ENCODE measurements at places on chromosomes 7 and 10.

- no peak for DNase-seq
These were observed 383 bp upstream of the R3HCC1L start for GRCh38 chr10:98134117-98134430.

- no peak for DNase-seq
These were observed 8.7 kb downstream of the SEMA3E start for GRCh38 chr7:83640240-83640639.

GRCh38 chr7:102425639-102426267 is 7.6 kb upstream of the ORAI2 start:
- DNase-seq = peak; percentile 99

DNA sequence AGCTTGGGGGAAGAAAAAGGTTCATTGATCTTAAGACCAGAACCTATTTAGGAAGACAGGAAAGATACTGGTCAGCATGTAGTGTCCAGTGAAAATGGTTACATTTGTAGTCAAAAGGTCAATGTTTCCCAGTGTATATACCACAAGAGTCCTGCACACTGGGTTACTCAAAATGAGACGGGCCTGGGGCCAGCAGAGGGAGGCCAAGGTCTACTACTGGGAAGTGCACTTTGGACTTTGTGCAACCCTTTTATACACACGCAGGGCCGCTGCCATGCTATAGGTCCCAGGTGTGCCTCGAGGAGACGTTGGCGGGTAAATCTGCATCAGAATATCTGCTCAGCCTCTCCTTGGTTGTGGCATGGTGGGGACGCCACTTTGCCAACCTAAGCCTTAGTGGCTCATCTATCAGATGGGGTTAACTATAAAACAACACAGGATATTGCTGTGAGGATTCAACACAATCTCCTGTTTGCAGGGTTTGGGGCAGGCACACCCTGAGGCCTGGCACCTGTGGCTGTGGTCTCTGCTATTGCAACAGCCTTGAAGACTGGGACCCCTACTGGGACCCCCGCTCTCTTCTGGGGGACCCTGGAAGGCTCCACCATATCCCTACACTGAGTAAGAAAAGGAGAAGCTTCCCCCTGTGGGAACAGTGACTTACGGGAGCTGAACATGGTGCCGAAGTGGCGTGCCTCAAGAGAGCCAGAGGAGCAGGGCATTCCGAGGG is 19.7 kb downstream of the CLRN3 start:
- no peak for DNase-seq

DNA sequence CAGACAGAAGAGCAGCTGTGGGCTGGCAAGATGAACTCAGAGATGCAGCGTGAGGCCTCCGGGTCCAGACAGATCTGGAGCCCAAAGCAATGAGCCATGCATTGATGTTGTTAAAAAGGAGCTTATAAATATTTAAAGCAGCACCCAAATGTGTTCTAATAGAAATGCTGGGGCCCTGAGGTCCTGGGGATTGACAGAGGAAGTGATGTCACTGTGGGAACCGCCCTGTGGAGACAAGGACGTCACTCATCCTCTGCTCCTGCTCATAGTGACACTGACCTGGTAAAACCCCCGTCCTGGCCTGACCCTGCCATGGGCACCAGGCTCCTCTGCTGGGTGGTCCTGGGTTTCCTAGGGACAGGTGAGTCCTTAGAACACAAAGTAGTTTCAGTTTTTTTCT is 197.0 kb upstream of the PRSS58 start:
- DNase-seq = no peak

GRCh38 chr10:58335306-58336005 is 650 bp downstream of the UBE2D1 start:
- DNase-seq = peak; percentile 49

- DNase-seq = no peak
These were observed 199.4 kb upstream of the TCF7L2 start for GRCh38 chr10:112750427-112751167.

- no peak for DNase-seq
These were observed 55.6 kb upstream of the SHH start for GRCh38 chr7:155867734-155868400.

DNA sequence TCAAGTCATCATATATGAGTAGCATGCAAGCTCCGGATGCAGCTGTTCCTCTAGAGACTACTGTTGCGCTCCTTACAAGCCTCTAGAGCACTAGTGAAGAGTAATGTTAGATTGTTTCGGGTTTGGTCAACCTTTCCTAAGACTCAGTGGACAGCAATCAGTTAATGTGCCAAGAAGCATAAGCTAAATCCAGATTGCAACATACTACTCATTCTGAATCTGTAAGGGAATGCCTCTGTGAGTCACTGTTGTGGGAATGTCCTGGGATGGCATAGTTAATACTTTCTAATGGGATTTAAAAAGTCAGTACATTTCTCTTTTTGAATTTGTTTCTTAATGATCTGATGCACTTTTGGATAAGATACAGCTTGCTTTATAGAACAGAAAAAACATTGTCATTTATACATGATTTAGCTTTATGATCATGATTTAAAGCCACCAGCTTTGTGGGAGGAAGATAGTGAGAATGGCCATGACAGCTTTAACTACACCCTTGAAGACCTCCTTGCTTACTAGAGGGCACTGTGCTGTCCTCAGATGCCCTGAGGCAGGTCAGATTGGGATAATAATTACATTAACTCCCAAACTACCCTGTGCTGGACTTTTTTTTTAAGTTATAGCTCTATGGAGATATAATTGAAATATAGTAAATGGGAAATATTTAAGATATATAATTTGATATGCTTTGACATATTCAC is 138.4 kb downstream of the SDK1 start:
- DNase-seq = no peak

GRCh38 chr7:125877246-125877645 is 947.6 kb upstream of the POT1 start:
- DNase-seq = no peak

DNA sequence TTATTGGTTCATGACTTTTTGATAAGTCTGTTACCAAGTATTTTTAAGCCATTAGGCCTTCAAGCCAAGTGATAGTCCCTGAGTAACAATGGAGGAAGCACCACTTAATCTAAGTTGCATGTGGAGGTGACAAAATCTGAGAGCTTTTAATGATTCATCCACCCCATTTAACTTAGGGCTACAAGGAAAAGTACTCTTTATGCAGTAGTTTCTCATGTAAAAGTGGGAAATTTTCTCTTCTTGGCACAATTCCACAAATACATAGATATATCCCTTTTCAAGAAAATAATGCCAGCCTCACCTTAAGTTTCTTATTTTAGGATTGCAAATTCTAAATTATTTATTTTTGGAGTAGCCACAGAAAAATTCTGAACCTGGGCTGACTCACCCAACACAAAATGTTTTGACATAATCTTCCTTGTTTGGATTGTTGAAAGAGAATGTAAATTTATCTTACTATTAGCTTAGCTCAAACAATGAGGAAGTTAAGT is 85.7 kb downstream of the SUGCT start:
- DNase-seq = no peak

- DNase-seq = no peak
These were observed 18.7 kb downstream of the MIOS start for GRCh38 chr7:7585241-7585928.

GRCh38 chr10:132848291-132848701 is 62.3 kb upstream of the NKX6-2 start:
- DNase-seq = no peak

DNA sequence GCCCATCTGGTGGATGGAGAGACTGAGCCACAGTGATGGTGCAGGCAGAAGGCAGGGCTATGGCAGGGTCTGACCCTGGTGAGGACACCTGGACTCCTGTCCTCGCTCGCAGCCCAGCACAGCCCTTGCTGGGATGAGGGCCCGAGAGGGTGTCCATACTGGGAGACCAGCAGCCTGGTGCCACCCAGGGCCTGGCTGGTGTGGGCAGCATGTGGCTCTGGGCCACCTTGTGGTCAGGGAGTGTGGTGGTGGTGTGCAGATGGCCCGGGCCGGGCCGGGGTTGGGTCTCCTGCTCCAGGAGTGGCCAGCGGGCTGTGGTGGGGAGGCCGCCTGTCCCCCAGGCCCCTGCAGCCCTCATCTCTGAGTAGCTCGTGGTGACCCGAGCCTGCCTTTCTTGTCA is 14.9 kb downstream of the ADCY1 start:
- no peak for DNase-seq

- peak; percentile 3 for DNase-seq
These were observed 40.8 kb upstream of the CTBP2 start for GRCh38 chr10:125201108-125201524.

DNA sequence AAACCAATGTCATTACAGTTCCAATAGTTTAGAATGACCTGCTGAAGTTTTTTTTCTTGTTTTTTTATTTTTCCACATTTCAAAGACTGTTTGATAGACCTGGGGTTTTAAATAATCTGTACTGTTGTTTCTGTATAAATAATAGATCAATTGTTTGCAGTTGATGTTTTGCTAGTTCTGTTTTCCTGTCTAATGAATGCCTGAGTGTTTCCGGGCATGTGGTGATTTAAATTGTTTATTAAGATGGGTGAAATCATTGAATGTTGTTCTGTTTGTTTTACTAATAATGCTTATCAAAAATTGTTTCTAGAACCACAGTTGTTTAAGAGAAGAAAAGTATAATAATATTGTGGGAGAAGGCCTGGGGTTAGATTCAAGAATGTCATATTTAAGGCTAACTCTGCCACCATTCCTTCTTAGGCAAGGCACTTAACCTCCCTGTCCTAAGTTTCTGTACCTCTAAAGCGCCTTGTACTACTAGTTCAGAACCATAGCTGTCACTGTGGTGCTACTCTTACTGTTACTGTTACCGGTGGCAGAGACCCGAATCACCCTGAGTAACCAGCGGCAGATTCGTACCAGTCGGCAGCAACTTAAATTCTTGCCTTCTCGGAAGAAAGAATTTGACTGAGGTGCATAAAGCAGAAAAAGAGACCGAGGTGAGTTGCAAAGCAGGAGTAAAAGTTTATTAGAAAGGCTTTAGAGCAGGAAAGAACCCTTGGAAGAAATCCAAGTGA is 1014.1 kb downstream of the REEP3 start:
- DNase-seq = no peak

- no peak for DNase-seq
These were observed 304.5 kb downstream of the CCSER2 start for GRCh38 chr10:84632866-84633265.

DNA sequence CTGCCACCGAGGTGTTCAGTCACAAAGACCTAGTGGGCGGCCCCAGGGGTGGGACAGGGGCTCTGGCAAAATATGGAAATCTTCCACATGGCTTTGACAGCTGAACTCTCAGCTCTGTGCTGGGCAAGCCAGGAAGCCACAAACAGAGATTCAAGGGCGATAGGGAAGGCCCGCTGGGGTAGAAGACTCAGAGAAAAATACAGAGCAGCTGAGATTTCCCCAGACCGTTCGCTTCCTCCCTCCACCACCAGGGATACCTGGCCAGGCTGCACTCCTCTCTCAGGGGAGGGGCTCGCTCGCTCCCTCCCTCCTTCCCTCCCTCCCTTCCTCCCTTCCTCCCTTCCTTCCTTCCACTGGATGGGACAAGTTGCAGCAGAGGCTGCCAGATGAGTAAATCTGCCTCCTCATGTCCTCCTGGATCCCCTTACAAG is 260.5 kb downstream of the PRPF18 start:
- no peak for DNase-seq

- DNase-seq = no peak
These were observed 8.8 kb downstream of the CDK6 start for GRCh38 chr7:92827464-92828120.

- DNase-seq = peak; percentile 11
These were observed 545.9 kb downstream of the REEP3 start for GRCh38 chr10:64067009-64067606.

GRCh38 chr10:19847321-19847720 is 31.1 kb downstream of the PLXDC2 start:
- no peak for DNase-seq

DNA sequence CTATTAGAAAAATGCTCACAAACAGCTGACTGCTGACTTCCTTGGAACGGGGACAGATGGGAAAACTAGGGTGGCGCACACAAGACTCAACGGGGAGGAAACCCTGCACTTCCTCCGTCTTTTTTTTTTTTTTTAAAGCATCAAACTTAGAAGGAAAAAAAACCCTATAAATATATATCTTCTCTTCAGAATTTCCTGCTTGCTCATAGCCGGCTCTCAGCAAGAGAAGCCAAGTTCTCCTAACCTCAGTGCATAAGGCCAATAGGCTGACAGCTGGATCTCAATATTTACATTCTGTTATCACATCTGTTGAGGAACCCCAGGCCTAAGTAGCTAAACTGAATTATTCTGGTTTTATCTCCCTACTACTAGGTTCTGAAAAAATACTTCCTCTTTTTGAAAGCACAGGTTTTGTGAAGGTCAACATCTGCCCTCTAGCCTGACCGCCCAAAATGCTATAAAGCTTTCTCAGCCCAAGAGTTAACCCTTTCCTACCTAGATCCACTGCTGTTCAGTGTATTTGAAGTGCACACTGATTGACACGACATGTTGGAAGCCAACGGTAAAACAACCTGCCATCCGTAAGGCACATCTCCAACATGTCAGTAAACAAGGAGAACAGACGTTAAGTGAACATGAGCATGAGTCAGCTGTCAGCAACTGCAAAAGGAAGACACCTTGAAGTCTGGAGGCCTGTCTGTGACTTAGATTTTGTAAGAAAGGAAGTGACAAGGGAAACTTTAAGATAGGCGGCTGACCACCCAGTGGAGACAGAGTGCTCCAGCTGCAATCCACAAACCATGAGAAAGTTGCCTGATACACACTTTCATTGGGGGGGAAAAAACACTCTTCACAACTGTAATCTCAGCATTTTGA is 83.8 kb downstream of the EBLN1 start:
- peak; percentile 2 for DNase-seq

DNA sequence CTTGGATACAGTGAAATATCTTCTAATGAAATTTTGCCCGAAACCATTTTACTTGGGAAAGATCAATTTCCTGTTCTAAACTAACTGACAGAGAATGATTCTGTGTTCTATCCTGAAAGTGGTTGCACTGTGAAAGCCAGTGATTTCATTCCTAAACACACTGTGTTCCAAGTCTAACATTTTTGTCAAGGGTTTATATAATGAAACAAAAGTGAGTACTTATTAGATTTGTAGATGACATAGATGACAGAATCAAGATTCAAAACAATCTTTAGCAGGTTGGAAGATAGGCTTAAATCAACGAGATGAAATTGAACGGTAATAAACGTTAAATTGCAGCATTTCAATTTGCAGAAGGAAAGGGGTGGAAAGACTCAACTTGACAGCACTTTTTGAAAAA is 13.3 kb downstream of the KAT6B start:
- no peak for DNase-seq

DNA sequence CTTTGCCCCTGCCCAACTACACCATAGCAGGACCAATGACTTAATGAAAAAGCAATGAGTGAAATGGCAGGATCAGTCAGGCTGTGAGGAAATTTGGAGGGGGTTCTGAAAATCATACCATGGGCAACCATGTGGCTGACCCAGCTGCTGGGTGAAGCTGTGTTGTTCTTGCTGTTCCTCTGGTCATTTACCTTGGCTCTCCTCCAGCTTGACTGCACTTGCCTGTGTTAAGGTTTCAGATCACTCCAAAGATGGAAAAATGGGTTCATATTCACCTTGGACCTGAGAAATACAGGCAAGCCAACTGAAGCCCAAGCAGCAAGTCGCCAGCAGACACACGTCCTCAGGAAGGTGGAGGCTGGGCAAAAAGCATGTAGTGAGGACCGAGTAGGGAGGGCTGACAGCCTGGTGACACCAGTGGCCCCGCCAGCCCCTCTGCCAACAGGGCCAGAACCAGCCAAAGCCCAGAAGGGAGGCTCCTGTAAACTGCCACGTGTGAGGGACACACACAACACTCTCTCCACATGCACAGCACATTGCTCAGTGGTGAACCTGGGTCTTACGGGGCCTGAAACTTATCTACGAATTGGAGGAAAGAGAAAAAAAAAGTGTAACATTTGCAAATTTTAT is 40.1 kb downstream of the PARP12 start:
- DNase-seq = no peak

All from suppressor macrophage treated with lipopolysaccharide for 4 hours (primary cell).